PC-9 (cell line): ENCODE measurements at places on chromosomes 2 and 18.

- DNase-seq: no peak
Measured at GRCh38 chr18:71212222-71212621, 923.4 kb downstream of the SOCS6 start.

- no peak for DNase-seq
Measured at GRCh38 chr2:860259-860855, 90.3 kb upstream of the SNTG2 start.

DNA sequence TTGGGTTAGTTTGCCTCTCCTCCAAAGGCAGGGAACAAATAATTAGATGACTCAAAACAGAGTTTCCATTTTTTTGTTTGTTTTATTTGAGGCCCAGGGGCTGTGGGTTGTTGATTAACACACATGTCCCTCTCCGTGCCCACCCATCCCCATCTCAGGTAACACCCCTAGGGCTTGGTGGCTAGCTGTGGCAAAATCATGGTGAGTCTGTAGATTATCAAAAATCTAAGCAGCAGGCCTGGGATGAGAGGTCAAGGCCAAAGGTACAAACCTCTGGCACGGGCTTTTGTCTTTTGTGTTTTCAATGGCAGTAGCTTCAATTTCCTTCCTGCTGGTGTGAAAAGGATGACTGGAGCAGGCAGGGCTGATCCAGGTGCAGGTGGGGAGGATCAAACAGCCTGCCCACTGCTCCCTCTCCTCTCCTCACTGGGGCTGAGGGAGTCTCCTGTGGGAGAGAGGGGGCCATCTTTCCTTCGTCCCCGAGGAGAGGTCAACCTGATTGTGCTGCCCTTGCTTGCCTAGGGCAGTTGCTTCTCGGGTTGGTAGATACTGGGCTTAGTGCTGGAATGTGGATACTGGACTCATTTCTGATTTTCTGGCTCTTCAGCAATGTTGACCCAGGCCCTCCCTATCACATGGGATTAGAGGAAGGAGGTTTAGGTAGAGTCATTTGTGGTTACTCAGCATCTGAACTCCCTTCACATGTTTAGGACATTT is 31.9 kb upstream of the EML4 start:
- DNase-seq: peak; percentile 29

- DNase-seq: no peak
Measured at GRCh38 chr2:146820672-146821071, 1024.2 kb upstream of the ACVR2A start.

- peak; percentile 75 for DNase-seq
Measured at GRCh38 chr2:239109041-239109927, 261.4 kb downstream of the TWIST2 start.

- DNase-seq: no peak
Measured at GRCh38 chr18:48801728-48802542, 148.8 kb downstream of the SMAD7 start.

DNA sequence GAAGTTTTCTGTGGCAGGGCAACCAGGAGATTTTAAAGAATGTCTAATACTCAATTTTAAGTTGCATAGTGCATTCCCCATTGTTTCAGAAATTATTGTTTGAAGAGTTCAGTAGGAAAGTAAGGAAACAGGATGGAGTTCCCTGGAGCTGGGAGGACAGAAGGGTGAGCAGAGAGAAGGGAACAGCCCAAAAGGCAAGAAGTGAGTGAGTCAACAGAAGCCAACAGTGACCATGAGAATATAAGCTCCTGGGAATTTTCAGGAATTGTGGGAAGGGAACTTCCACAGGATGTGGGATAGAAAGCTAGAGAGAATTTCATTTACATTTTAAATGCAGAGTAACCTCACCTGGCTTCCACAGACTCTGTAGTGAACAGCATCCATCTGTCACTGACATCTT is 268.1 kb upstream of the ATP5MC3 start:
- no peak for DNase-seq

- DNase-seq: no peak
Measured at GRCh38 chr2:120631236-120631635, 104.4 kb upstream of the GLI2 start.

GRCh38 chr2:170813611-170814532 is 2.8 kb upstream of the GAD1 start:
- DNase-seq: no peak

GRCh38 chr2:42010743-42011298 is 37.0 kb upstream of the PKDCC start:
- peak; percentile 76 for DNase-seq

- no peak for DNase-seq
Measured at GRCh38 chr18:26780520-26781325, 84.8 kb downstream of the AQP4 start.

- DNase-seq: no peak
Measured at GRCh38 chr2:37366773-37367172, 22.3 kb downstream of the QPCT start.

DNA sequence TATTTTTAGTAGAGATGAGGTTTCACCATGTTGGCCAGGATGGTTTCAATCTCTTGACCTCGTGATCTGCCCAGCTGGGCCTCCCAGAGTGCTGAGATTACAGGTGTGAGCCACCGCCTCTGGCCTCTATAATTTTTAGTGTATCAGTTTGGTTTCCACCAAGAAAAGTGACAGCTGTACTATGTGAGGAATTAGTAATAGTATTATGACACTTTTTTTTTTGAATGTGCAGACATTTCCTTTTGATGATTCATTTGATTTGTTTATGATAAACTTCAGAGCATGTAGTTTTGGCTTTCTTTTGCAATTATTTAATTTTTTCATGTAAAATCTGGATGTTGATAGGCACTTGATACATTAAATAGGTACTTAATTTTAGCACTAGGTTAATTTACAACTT is 61.5 kb downstream of the PTPN4 start:
- no peak for DNase-seq

DNA sequence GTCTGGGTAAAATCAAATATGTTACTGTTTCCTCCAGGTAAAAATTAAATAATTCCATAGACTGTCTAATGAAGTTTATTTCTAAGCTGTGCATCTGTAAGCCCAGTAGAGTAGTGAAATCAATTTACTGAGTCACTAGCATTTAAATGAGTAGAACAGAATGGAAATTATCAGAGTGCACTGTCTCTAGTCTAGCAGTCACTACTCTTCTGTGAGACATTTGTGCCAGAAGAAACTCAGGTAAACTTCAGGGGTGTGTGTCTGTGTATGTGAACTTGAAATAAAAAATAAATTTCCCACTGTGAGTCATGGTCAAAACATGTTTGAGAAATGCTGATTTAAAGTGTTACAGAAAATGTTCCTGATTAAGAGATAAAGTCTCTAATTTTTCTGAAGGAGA is 146.4 kb downstream of the RIF1 start:
- DNase-seq: no peak

DNA sequence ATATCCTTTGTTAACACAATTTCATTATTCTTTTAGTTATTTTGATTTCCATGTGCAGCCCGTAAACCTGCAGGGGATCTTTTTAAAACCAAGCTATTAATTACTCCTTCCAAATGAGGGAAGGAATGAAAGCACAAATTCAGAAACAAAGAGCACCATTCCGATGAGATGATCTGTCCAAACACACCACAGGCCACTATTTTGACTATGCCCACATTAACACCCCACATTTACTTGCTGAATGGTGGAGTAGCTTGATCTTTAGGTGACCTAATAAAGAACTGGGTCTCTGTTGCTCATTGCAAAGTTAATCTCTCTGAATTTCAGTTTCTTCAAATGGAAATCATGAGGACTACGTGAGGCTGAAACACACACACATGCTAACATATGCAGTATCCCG is 218.0 kb downstream of the IRS1 start:
- no peak for DNase-seq

- DNase-seq: no peak
Measured at GRCh38 chr2:122478771-122479170, 723.3 kb downstream of the TSN start.

GRCh38 chr18:54444319-54444914 is 86.7 kb downstream of the C18orf54 start:
- DNase-seq: peak; percentile 40

- no peak for DNase-seq
Measured at GRCh38 chr2:98901291-98901690, 34.7 kb downstream of the CRACDL start.
